ENCODE measurements at places on chromosomes 1 and 21.
A peak's percentile ranks its signal among the peaks of the same experiment; 100 is the strongest.

DNA sequence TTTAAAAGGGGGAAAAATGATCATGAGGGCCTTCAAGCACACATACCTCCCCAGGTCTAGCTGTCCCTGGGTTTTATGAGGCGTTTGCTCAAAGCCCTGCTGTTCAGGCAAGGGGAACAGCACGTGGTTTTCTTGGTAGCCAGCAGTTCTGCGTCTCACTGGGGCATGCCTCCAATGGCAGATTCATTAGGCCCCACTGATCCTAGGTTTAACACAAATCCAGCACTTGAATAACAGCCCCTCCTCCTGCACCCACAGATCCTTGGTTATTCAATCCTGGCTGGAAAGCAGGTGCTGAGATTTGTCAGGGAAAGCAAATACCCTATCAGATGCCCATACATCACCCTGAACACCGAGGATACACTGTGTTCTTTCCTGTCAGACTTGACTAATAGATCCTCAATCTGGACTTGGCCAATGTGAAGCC is 106.4 kb downstream of the ZC3H11B start:
- no peak overlapping the region for H3K4me3 ChIP-seq
- no peaks in the 10 kb centered on the region for H3K27me3 ChIP-seq
- no peaks in the 10 kb centered on the region for H3K4me1 ChIP-seq

- no peak for DNase-seq
- H3K27ac ChIP-seq: no peak overlapping the region
- no peaks in the 10 kb centered on the region for H3K4me1 ChIP-seq
- H3K4me3 ChIP-seq: no peak overlapping the region
Observed at GRCh38 chr1:52334906-52335528, 31.0 kb downstream of the CC2D1B start.

DNA sequence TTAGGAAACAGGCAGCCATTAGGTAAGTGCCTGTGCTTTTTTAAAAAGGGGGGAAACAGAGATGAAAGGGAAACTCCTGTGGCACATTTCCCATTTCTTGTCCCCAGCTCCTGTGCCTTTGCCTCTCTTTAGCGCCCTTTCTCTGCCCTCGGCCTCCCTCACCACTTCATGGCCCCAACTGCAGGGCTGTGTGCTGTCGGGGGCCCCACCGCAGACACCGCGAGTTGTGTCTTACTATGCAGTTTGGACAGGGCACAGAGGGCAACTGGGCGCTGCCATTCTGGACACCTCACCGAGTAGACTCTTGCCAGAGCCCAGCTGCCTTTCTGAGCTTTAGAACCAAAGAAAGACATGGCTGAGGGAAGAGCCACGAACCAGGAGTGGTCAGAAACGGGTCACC is 93.7 kb upstream of the LPGAT1 start:
- peaks cover 2% of the 10 kb centered on the region for H3K27me3 ChIP-seq
- no peaks in the 10 kb centered on the region for H3K4me1 ChIP-seq
- H3K36me3 ChIP-seq: no peaks in the 10 kb centered on the region

DNA sequence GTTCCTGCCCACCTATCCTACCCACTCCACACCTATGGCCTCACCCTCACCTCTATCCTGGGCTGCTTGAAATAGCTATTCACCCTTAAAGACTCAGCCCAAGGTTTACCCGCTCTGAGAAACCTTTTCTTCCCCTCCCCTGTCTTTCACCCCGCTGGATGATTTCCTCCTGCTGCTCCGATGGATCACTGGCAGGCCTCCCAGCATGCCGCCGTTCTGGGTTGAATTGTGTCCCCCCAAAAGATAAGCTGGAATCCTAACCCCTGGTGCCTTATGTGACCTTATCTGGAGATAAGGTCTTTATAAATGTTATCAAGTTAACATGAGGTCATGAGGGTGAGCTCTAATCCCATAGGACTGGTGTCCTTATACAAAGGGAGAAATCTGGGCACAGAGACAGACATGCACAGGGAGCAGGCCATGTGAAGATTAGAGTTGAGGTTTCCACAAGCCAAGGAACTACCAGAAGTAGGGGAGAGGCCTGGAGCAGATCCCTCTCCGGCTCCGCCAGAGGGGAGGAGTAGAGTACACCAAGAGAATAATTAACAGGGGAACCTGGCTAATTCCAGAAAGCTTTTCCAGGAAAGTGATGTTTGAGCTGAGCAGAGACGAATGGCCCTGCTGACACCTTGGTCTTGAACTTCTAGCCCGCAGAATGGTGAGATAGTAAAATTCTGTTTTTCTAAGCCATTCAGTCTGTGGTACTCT is 110.0 kb upstream of the SERBP1 start:
- H3K4me3 ChIP-seq: no peak overlapping the region
- no peaks in the 10 kb centered on the region for H3K27me3 ChIP-seq
- H3K27ac ChIP-seq: no peak overlapping the region
- no peaks in the 10 kb centered on the region for H3K4me1 ChIP-seq

DNA sequence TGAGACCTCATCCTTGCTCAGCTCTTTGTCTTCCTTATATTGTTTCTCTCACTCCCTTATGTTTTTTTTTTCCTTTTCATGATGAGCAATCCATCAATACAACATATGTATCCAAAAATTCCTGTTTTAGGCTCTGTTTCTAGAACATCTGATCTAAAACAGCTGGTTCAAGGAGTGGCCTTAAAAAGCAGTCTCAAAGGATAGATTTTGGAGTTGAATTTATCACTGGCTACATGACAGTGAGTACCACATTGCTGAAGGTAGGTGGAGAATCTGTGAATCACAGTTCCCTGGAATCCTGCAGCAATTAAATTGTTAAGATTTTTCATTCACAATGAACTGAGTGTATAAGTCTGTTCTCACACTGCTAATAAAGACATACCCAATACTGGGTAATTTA is 155.8 kb upstream of the ADAMTS5 start:
- H3K4me1 ChIP-seq: no peaks in the 10 kb centered on the region
- no peak overlapping the region for H3K4me3 ChIP-seq
- DNase-seq: no peak
- no peaks in the 10 kb centered on the region for H3K36me3 ChIP-seq

- no peak overlapping the region for H3K27ac ChIP-seq
- no peak overlapping the region for H3K4me3 ChIP-seq
- no peaks in the 10 kb centered on the region for H3K27me3 ChIP-seq
Observed at GRCh38 chr1:147052143-147052542, 114.0 kb downstream of the NBPF12 start.

- no peaks in the 10 kb centered on the region for H3K27me3 ChIP-seq
- H3K36me3 ChIP-seq: no peaks in the 10 kb centered on the region
- no peak overlapping the region for H3K4me3 ChIP-seq
- DNase-seq: no peak
- H3K27ac ChIP-seq: no peak overlapping the region
Observed at GRCh38 chr1:4213366-4213973, 313.4 kb upstream of the C1orf174 start.

DNA sequence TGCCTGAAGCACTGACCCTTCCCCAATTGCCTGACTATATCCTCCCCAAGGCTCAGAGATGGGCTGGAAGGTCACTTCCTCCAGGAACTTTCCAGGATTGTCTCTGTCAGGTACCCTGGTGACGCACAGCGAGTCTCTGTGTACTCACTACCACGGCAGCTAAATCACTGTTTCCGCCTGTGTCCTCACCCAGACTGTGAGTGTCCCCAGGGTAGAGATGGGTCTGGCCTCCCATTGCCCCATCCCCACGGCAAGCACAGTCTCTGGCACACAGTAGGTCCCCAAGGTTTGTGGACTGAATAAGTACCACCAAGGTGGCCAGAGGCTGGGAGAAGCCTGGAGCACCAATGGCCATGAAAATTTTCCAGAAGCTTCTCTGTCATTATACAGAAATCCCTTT is 93.8 kb upstream of the RUNX3 start:
- H3K36me3 ChIP-seq: no peaks in the 10 kb centered on the region
- H3K27me3 ChIP-seq: no peaks in the 10 kb centered on the region
- peak overlapping the region; percentile 97 for H3K27ac ChIP-seq
- H3K4me3 ChIP-seq: no peak overlapping the region

- no peaks in the 10 kb centered on the region for H3K36me3 ChIP-seq
- peaks cover 7% of the 10 kb centered on the region for H3K4me1 ChIP-seq
- H3K27ac ChIP-seq: no peak overlapping the region
- peaks cover 27% of the 10 kb centered on the region for H3K27me3 ChIP-seq
- H3K4me3 ChIP-seq: no peak overlapping the region
- no peak for DNase-seq
Observed at GRCh38 chr1:156372265-156372586, 3.2 kb downstream of the RHBG start.

DNA sequence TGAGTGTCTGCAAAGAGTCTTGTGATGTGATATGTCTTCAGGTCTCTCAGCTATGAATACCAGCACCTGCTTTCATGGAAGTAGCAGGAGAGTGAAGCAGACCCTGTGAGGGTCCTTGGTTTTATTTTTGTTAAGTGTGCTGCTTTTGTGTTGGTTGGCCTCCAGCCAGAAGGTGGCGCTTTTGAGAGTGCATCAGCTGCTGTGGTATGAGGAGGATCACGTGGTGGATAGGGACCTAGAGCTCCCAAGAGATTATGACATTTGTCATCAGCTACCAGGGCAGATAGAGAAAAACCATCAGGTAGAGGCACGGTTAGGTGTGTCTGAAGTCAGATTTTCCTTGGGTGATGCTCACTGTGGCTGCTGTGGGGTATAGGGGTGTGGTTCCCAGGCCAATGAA is 1232.1 kb downstream of the MRPL39 start:
- no peaks in the 10 kb centered on the region for H3K36me3 ChIP-seq
- H3K4me1 ChIP-seq: no peaks in the 10 kb centered on the region

GRCh38 chr1:11789126-11790067 is 16.4 kb downstream of the MTHFR start:
- peaks cover 28% of the 10 kb centered on the region for H3K36me3 ChIP-seq
- H3K4me3 ChIP-seq: no peak overlapping the region
- no peak for DNase-seq
- H3K27me3 ChIP-seq: no peaks in the 10 kb centered on the region
- H3K4me1 ChIP-seq: peaks cover 12% of the 10 kb centered on the region
- H3K27ac ChIP-seq: no peak overlapping the region

- H3K27ac ChIP-seq: no peak overlapping the region
- peak overlapping the region; percentile 45 for H3K4me3 ChIP-seq
- peaks cover 4% of the 10 kb centered on the region for H3K36me3 ChIP-seq
- no peaks in the 10 kb centered on the region for H3K27me3 ChIP-seq
- DNase-seq: peak; percentile 71
Observed at GRCh38 chr1:1371746-1372711, 3.0 kb downstream of the AURKAIP1 start.

GRCh38 chr1:188652678-188653077 is 1823.9 kb downstream of the PLA2G4A start:
- no peaks in the 10 kb centered on the region for H3K36me3 ChIP-seq
- DNase-seq: no peak
- no peak overlapping the region for H3K27ac ChIP-seq
- H3K27me3 ChIP-seq: no peaks in the 10 kb centered on the region
- no peak overlapping the region for H3K4me3 ChIP-seq
- H3K4me1 ChIP-seq: no peaks in the 10 kb centered on the region

- peaks cover 2% of the 10 kb centered on the region for H3K36me3 ChIP-seq
- H3K4me1 ChIP-seq: peaks cover 21% of the 10 kb centered on the region
- no peak overlapping the region for H3K4me3 ChIP-seq
- DNase-seq: no peak
Observed at GRCh38 chr1:77424236-77424635, 142.4 kb downstream of the AK5 start.

- no peak overlapping the region for H3K4me3 ChIP-seq
- peaks cover 5% of the 10 kb centered on the region for H3K4me1 ChIP-seq
- peaks cover 10% of the 10 kb centered on the region for H3K36me3 ChIP-seq
- no peak for DNase-seq
- peaks cover 2% of the 10 kb centered on the region for H3K27me3 ChIP-seq
Observed at GRCh38 chr1:230696722-230697437, 17.0 kb downstream of the AGT start.

- no peaks in the 10 kb centered on the region for H3K27me3 ChIP-seq
- peaks cover 27% of the 10 kb centered on the region for H3K36me3 ChIP-seq
- H3K27ac ChIP-seq: peak overlapping the region; percentile 76
Observed at GRCh38 chr1:160567858-160568682, 11.2 kb downstream of the CD84 start.

GRCh38 chr1:84278905-84279304 is 22.6 kb upstream of the SAMD13 start:
- DNase-seq: no peak
- no peak overlapping the region for H3K4me3 ChIP-seq
- H3K4me1 ChIP-seq: no peaks in the 10 kb centered on the region
- H3K36me3 ChIP-seq: no peaks in the 10 kb centered on the region

- H3K4me3 ChIP-seq: no peak overlapping the region
- no peaks in the 10 kb centered on the region for H3K4me1 ChIP-seq
- H3K27ac ChIP-seq: no peak overlapping the region
- H3K36me3 ChIP-seq: no peaks in the 10 kb centered on the region
- H3K27me3 ChIP-seq: no peaks in the 10 kb centered on the region
Observed at GRCh38 chr1:109721042-109721441, 9.0 kb downstream of the GSTM5 start.

DNA sequence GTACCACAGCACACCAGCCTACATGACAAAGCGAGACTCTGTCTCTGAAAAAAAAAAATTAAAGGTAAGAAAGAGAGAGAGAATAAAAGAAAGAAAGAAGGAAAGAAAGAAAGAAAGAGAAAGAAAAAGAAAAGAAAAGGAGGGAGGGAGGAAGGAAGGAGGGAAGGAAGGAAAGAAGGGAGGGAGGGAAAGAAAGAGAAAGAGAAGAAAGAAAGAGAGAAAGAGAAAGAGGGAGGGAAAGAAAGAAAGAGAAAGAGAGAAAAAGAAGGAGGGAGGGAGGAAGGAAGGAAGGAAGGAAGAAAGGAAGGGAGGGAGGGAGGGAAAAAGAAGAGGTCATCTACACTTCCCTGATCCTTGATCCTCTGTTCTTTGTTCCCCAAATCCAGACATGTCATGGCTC is 104.8 kb upstream of the GJB5 start:
- H3K27me3 ChIP-seq: peaks cover 10% of the 10 kb centered on the region
- no peak for DNase-seq

DNA sequence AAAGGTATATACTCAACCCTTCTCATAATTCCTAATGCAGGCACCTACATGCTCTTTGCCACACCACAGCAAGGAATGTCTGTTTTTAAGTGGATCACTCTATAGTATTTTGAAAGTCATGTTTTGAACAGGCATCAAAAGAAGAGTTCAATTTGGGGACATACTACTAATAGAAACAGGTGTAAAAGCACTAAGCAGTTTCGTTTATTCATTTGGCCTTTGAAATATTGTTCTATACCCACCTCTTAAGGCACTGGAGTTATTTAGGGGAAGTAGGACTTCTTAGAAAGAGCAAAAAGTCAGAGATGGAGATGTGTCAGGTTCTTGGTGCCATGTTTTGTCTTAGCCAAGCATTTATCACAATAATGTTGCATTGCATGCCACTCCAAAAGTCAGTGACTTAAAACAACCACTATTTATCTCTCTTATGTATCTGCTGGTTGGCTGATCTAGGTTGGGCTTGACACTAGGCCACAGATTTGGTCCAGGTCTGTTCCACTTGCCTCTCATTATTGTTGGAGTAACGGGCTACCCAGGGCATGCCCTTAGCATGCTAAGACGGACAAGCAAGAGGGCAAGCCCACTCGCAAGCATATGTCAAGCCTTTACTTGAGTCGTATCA is 107.5 kb downstream of the RGL1 start:
- no peak overlapping the region for H3K4me3 ChIP-seq
- H3K4me1 ChIP-seq: peaks cover 9% of the 10 kb centered on the region
- DNase-seq: no peak
- H3K27me3 ChIP-seq: no peaks in the 10 kb centered on the region

- H3K4me3 ChIP-seq: no peak overlapping the region
- DNase-seq: no peak
- no peaks in the 10 kb centered on the region for H3K4me1 ChIP-seq
- no peaks in the 10 kb centered on the region for H3K27me3 ChIP-seq
Observed at GRCh38 chr1:59686574-59686973, 128.2 kb upstream of the HOOK1 start.

GRCh38 chr1:110556471-110556807 is 37.5 kb upstream of the KCNA10 start:
- H3K27ac ChIP-seq: no peak overlapping the region
- H3K4me1 ChIP-seq: peaks cover 11% of the 10 kb centered on the region
- no peak overlapping the region for H3K4me3 ChIP-seq
- DNase-seq: no peak
- peaks cover 32% of the 10 kb centered on the region for H3K27me3 ChIP-seq

Measured in CD4-positive, alpha-beta T cell (primary cell).